Keratinocyte (primary cell): ENCODE measurements at places on chromosomes 3 and 15. TPM values are rescaled to one million over a fixed set of nuclear protein-coding genes. Genes with fewer than 3 reads are reported as not detected.

DNA sequence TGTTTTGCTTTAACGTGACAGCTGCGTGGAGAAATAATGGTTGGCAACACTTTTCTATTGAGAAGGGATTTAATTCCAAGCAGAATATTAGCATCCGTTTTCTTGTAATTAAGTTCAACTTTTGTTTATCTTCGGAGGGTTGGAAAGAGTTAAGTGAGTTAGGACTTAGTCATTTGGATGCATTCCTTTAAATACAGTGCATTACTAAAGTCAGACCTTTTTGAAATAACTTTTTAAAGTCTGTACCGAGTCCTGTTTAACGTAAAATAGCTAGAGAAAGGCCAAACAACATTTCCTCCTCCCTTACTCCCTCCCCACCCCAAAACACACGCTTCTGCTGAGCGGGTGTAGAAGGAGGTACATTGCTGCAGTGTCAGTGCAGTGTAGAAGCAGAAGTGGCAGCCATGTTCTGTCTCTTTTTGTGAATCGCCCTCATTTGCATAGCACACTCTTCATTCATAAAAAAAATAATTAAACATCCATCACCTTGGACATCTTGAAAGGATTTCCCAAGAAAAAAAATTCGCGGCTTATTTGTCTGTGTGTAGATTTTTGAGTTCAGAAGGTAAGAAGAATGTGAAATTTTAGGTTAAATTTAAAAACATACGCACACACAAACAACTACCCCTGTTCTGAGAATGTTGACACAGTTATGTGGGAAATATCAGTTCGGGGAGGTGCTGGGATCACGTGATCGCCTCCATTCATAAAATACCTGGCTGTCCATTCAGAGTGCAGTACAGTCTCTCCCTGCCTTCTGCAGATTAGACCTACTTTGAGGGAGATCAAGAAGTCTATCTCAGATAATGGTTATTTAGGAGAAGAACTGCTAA lies 1.6 kb downstream of the SPRED1 start:
- peak overlapping the region; percentile 96 for H3K4me3 ChIP-seq
- DNase-seq: no peak
- H3K4me1 ChIP-seq: peaks cover 25% of the 10 kb centered on the region
- no peaks in the 10 kb centered on the region for H3K27me3 ChIP-seq

LYSMD2 gene
- 6.4 to 12.7 TPM (median 7.4 TPM) in 3 replicates for polyA plus RNA-seq

C3orf22 gene
- polyA plus RNA-seq: not detected in 3 replicates

- no peak for DNase-seq
- no peaks in the 10 kb centered on the region for H3K36me3 ChIP-seq
- H3K4me1 ChIP-seq: no peaks in the 10 kb centered on the region
- H3K27me3 ChIP-seq: no peaks in the 10 kb centered on the region
- H3K4me3 ChIP-seq: no peak overlapping the region
These were observed 375.9 kb downstream of the FOXP1 start for GRCh38 chr3:71207632-71208031.

DNA sequence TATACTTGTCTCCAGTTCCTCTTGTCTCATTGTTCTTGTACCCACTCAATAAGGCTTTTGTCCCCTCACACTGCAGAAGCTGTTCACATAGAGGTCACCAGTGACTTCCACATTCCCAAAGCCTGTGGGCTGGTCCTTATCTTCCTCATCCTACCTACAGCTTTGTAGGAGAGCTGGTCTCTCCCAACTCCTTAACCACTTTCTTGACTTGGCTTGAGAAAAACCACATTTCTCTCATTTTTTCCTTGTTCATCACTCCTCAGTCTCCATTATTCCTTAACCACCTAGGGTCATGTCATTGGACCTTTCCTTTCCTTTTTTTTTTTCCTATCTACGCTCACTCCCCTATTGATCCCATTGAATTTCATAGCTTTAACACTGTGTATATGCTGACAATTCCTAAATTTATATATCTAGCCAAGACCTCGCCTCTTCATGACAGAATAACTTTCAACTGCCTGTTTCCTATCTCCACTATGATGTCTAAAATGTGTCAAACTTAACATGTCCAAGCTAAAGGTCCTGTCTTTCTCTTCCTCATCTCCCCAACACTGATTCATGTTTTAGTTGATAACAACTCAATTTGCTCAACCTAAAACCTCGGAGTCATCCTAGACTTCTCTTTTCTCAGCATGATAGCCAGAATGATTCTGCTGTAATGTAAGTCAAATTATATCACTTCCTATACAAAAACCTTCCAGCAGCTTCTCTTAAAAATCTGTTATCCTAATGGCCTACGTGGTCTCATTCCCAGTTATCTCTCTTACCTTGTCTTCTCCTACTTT lies 49.5 kb downstream of the CEP63 start:
- peaks cover 3% of the 10 kb centered on the region for H3K36me3 ChIP-seq
- no peaks in the 10 kb centered on the region for H3K4me1 ChIP-seq
- no peak overlapping the region for H3K27ac ChIP-seq

- H3K27me3 ChIP-seq: no peaks in the 10 kb centered on the region
- DNase-seq: no peak
- no peak overlapping the region for H3K27ac ChIP-seq
- no peaks in the 10 kb centered on the region for H3K36me3 ChIP-seq
- H3K4me1 ChIP-seq: no peaks in the 10 kb centered on the region
- H3K4me3 ChIP-seq: no peak overlapping the region
These were observed 162.1 kb upstream of the LRIG1 start for GRCh38 chr3:66662894-66663293.

DNA sequence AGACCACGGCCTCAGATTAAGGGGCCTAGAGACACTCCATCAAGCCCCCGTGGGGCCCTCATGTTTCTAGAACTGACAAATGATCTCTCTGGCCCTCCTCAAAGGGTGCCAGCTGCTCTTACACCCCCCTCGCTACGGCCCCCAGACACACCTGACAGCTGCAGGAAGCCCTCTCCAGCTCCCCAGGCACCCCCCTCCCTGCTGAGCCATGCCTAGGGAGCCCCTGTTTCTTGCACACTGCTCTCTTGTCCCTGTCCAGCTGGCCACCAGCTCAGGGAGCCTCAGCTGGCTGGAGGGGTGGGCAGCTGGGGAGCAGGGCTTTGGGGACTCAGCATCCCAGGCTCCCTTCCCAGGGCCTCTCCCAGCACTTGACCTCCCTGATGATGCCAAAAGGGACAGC lies 14.8 kb downstream of the TNK2 start:
- H3K4me1 ChIP-seq: peaks cover 35% of the 10 kb centered on the region
- H3K27me3 ChIP-seq: no peaks in the 10 kb centered on the region
- no peak for DNase-seq
- H3K36me3 ChIP-seq: no peaks in the 10 kb centered on the region
- H3K4me3 ChIP-seq: no peak overlapping the region

DNA sequence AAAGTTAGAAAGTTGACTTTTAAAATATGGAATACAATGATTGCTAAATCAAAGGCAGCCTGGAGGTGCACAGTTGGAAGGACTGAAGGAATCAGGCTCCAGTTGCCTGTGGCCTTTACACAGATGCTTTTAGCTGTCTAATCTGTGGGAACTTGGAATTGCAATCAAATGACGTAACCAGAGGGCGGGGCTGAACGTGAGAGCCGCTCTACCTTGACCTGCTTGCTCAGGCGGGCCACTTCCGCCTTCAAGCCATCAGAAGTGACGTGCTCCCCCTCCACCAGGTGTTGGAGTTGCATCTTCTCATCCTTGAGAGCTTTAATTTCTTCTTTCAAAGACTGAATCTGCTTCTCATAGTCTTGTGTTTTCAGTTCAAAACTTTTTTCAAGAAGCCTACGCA lies 37.7 kb upstream of the GNB5 start:
- no peak overlapping the region for H3K27ac ChIP-seq
- peaks cover 12% of the 10 kb centered on the region for H3K4me1 ChIP-seq
- peak; percentile 50 for DNase-seq
- no peak overlapping the region for H3K4me3 ChIP-seq
- H3K36me3 ChIP-seq: no peaks in the 10 kb centered on the region
- H3K27me3 ChIP-seq: no peaks in the 10 kb centered on the region

C3orf49 gene
- polyA plus RNA-seq: not detected in 3 replicates

DNA sequence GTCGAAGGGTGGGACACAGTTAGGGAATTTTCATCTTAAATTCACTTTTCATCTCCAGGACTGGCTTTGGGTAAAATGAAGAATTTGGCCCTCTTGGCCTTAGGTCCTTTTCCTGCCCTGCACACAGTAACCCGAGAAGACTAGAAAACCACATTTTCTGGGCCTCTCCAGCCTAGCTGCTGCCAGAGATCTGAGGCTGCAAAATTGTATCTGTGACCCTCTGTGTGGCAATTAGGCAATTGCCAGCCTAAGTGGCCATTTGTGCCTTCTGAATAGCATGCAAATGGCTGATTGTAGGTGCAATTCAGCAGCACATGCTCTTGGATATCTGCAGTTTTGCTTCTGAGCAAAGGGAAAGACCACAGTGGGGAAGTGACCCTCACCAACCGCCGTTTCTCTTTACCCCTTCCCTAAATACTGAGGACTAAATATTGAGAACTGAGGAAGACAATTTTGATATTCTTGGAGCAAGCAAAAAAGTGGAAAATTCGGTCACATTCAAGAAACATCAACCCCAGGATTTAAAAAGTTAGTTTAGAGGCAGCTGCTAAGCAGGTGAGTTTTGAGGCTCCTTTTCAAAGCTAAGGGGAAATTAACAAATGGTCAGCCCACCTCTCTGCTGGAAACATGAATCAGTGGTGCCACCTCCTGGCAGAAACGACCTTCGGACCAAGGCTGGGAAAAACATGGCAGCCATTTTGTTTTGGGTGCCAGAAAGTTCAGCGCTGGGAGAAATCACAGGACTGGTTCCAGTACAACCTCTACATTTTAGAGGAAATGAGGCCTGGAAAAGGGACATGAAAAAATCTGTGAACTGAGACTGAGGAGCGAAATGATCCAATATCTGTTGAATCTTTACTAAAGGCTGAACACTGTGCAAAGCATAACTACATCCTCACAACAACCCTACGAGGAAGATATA lies 56.6 kb upstream of the PRTG start:
- no peak overlapping the region for H3K27ac ChIP-seq
- H3K4me1 ChIP-seq: no peaks in the 10 kb centered on the region
- peaks cover 4% of the 10 kb centered on the region for H3K27me3 ChIP-seq

DNA sequence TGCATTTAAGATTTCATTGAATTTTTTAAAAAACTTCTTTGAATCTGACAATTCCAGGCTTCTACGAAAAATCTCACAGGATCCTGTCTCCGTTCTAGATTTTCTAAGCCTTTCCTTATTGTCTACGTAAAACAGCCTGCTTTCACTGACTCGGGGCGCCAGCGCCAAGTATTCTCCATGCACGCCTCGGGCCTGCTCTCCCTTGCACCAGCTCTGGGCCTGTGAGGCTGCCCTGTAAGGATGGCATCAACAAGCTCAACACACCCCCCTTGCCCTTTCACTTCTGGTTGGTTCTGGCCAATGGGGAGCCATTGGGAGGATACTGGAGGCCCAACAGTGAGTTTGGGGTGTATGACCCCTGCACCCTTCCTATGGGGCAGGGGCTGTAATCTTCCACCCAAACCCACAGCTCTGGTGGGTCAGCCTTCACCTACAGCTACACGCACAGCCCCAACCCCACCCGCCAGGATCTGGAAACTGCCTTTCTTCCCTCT lies 47.8 kb downstream of the SLC41A3 start:
- peaks cover 8% of the 10 kb centered on the region for H3K4me1 ChIP-seq
- peaks cover 6% of the 10 kb centered on the region for H3K36me3 ChIP-seq
- no peak for DNase-seq
- no peaks in the 10 kb centered on the region for H3K27me3 ChIP-seq
- H3K4me3 ChIP-seq: no peak overlapping the region

RLBP1 gene
- not detected in 3 replicates for polyA plus RNA-seq

DNA sequence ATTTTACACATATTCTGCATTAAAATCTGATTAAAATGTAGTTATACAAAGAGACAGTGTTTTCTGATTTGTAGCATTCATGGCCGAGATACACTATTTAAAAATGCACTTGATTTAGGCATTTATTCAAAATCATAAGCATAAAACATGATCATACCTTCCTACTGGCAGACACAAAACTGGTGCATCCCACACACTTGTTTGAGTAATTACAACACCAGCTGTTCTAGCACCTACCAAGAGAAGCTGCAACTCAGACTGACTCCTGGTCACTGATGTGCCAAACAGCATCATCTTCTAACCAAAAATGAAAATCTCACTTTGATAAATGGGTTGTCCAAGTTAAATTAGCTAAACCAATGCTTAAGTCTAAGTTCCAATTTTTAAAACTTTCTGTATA lies 262.7 kb upstream of the NSMCE3 start:
- H3K36me3 ChIP-seq: no peaks in the 10 kb centered on the region
- H3K4me3 ChIP-seq: no peak overlapping the region
- no peak overlapping the region for H3K27ac ChIP-seq
- no peak for DNase-seq

DNA sequence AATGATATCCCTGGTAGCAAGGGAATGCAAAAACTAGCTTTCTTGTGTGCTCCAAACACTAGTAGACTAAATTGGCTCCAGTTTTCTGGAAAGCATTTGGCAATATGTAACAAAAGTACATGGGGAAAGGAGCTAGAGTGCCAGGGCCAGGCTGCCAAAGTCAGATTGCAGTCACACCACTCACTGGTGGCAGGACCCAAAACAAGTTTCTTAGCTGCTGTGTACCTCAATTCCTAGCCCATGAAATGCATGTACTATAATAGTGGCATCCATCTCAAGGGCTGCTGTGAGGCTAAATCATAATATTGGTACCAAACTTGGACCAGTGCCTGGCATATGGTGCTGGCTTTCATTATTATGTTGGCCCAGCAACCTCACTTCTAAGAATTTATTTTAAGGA lies 49.3 kb downstream of the CLDN18 start:
- no peak overlapping the region for H3K27ac ChIP-seq
- no peak overlapping the region for H3K4me3 ChIP-seq
- no peak for DNase-seq
- no peaks in the 10 kb centered on the region for H3K36me3 ChIP-seq
- H3K27me3 ChIP-seq: no peaks in the 10 kb centered on the region
- H3K4me1 ChIP-seq: no peaks in the 10 kb centered on the region

DNA sequence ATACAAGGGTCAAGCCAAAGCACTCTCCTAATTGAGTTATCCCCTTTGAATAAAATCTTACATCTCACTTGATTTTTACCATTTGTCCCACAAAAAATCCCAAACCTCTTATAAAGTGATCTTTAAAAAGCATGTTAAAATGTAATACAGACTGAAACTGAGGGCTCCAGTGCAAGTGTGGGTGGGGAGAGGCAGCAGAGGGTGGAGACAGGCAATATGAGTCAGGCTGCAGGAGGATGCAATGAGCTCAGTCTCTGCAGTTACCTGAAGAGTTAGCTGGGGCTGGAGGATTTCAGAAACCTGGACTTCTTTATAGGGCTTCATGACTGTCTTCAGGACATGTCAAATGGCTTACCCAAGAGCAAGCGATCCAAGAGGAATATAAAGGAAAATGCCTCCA lies 14.2 kb upstream of the COLQ start:
- no peak overlapping the region for H3K27ac ChIP-seq
- no peak overlapping the region for H3K4me3 ChIP-seq
- DNase-seq: no peak
- no peaks in the 10 kb centered on the region for H3K36me3 ChIP-seq
- peaks cover 4% of the 10 kb centered on the region for H3K27me3 ChIP-seq
- no peaks in the 10 kb centered on the region for H3K4me1 ChIP-seq
